ENCODE measurements at places on chromosomes 3 and 15.

GRCh38 chr3:96213393-96213792, 601.0 kb upstream of the EPHA6 start:
- DNase-seq, result no peak

- no peak for DNase-seq
These were observed 788.7 kb upstream of the DPPA4 start for GRCh38 chr3:110126065-110126464.

- no peak for DNase-seq
These were observed 121.0 kb downstream of the ASB7 start for GRCh38 chr15:100723315-100723801.

GRCh38 chr3:23629181-23629894, 176.4 kb upstream of the UBE2E1 start:
- DNase-seq, result no peak

DNA sequence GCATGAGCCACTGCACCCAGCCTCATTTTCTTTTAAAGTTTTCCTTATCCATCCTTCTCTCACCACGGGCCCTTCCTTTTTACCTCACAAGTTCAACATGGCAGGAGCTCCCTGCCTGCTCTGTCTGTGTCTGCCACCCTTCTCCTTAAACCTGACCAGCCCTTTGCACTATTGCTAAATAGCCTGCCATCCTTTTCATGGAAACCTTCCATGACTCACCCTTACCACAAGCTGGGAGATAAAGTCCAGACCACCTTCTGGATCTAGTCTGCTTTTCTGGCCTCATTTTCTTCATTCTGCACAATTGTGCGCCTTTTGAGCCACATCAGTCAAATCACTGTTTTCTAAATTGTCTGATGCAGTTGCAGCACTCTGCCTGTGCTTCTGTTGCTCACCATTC, 8.9 kb downstream of the PARP14 start:
- no peak for DNase-seq

- no peak for DNase-seq
These were observed 181.7 kb upstream of the CADPS start for GRCh38 chr3:63056932-63057331.

Measured in central memory CD8-positive, alpha-beta T cell (primary cell).